ENCODE measurements at places on chromosomes 5 and 9. TPM values are rescaled to one million over a fixed set of nuclear protein-coding genes. Genes with fewer than 3 reads are reported as not detected.

Gene CCT5
- total RNA-seq: 405 TPM

Gene CTXN3
- not detected for total RNA-seq

Gene SLC26A2
- 51.5 TPM for total RNA-seq

Gene SPATA31C1
- total RNA-seq: 0.10 TPM

Gene KLF4
- 3.9 TPM for total RNA-seq

Gene JAKMIP2
- 88.6 TPM for total RNA-seq

Measured in SJCRH30 (cell line).